ENCODE measurements at places on chromosomes 3 and 15. TPM values are rescaled to one million over a fixed set of nuclear protein-coding genes. Genes with fewer than 3 reads are reported as not detected.

- no peaks in the 10 kb centered on the region for H3K36me3 ChIP-seq
- no peak overlapping the region for H3K4me3 ChIP-seq
- no peak for DNase-seq
Measured at GRCh38 chr3:142586803-142587406, 8.4 kb upstream of the ATR start.

- no peaks in the 10 kb centered on the region for H3K36me3 ChIP-seq
- H3K4me3 ChIP-seq: no peak overlapping the region
- DNase-seq: no peak
- H3K27ac ChIP-seq: no peak overlapping the region
Measured at GRCh38 chr3:73964818-73965217, 340.1 kb upstream of the PDZRN3 start.

DNA sequence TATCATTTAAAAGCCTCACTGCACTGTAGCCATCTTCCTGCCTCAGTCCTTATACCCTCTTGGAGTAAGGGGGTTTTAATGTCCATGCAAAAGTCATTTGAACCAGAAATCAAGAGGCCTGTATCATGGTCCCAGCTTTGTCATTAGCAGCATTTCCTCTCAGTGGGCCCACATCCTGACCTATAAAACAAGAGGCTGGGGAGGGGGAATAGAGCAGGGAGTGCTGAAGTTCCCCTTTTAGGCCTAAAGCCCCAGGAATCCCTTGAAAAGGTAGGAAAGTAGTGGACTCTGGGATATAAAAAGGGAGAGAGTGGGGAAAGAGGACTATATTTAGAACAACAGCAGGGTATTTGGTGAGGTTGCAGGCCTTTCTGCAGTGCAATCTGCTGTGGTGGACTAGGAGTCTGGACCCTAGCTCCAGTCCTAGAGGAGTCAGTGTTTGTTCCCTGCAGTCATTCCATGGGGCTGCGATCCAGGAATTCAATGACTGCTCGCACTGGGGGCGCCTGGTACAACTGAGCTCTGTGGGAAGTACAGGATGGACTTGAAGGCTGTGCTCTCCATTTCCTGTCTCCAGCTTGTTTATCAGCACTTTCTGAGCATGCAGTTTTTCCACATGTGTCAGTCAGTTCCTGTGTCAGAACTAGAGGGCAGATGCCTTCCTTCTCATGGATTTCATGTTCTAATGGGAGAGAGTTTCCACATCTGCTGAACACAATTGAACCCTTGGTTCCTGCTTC, 46.8 kb downstream of the PDHB start:
- peaks cover 5% of the 10 kb centered on the region for H3K4me1 ChIP-seq
- no peak overlapping the region for H3K4me3 ChIP-seq
- H3K27me3 ChIP-seq: no peaks in the 10 kb centered on the region
- DNase-seq: no peak
- peaks cover 7% of the 10 kb centered on the region for H3K36me3 ChIP-seq

- H3K4me3 ChIP-seq: no peak overlapping the region
- H3K36me3 ChIP-seq: no peaks in the 10 kb centered on the region
- no peak for DNase-seq
- no peak overlapping the region for H3K27ac ChIP-seq
Measured at GRCh38 chr15:45884289-45884688, 249.5 kb downstream of the SQOR start.

DNA sequence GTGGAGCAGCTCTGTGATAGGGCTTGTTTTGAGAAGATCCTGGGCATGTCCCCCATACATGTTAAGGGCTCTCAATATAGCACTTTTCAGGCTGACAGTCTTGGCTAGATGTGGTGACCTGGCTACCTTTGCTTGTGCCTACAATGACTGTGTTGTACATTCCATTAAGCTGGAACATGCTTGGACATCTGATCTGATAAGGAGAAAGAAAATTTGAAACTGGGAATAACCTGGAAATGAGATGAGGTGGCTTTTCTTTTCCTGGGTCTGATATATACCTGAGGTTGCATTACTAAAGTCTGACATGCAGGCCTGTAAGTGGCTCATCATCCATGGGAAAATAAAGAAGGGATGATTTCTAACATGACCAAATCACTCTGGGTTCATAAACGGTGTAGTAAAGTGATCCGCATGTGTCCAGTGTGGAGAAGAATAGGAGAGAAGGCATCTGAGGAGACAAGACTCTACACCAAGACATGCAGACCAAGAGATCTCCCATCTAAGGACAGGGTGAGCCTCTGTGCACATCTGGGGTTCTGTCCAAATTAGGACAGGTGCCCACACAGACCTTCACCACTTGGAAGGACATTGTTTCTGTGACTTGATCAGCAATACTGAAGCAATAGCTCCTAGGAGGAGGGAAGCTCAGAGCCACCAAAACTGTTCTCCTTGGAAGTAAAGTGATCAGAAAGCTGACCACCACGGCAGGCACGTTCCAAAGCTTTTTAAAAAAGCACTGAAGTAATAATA, 62.0 kb downstream of the KLHL6 start:
- peaks cover 81% of the 10 kb centered on the region for H3K36me3 ChIP-seq
- H3K4me3 ChIP-seq: no peak overlapping the region

DNA sequence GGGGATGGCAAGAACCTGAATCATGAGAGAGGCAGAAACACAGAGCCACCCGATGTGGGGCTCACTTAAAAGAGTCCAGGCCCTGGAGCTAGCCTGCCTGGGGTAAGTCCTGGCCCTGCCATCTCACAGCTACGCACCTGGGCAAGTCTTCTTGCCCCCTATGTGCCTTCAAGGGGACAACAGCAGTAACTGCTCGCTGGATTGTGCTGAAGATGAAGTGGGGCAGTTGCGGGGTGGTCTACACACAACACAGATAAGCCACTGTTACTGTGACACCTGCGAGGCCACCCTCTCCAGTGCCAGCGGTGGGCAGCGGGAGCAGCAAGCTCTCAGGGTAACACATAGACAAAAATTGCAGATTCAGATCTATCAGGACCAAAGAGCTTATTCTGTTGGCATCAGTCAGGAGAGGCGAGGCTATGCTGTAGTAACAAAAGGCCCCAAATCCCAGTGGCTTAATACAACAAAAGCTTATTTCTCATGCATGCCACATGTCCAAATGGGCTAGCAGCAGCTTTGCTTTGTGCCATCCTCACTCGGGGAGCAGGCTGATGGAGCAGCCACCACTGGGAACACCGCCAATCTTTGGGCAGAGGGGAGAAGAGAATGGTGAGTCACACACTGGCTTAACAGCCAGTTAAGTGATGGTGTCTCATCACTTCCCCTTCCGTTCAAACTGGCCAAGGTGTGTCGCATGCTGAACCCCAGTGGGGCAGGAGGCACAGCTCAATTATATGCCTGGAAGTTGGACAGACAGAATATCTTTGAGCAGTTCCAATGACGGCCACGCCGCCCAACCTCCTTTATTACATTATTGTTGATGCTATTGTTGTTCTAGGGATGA, 78.3 kb downstream of the WNT7A start:
- no peak overlapping the region for H3K4me3 ChIP-seq
- no peak for DNase-seq
- H3K4me1 ChIP-seq: peaks cover 10% of the 10 kb centered on the region
- peaks cover 1% of the 10 kb centered on the region for H3K27me3 ChIP-seq

DNA sequence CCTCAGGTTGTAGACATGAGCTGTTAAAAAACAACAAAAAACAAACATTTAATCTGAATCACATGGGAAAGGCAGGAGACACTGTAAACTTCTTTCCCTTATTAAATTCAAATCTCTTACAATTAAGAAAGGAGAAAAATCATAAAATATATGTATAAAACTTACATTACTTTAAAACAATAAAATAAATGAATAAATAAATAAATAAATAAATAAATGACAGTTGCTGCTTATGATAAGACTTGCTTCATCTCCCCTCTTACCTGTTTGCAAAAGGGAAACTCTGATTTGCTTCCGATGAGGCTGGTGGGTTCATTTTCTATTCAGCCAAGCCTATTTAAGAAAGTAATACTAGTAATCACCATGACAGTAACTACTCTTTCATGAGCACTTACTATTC, 353.4 kb upstream of the TBL1XR1 start:
- no peak for DNase-seq
- H3K4me3 ChIP-seq: peak overlapping the region; percentile 52
- H3K27me3 ChIP-seq: no peaks in the 10 kb centered on the region
- H3K4me1 ChIP-seq: peaks cover 67% of the 10 kb centered on the region
- H3K36me3 ChIP-seq: no peaks in the 10 kb centered on the region

GRCh38 chr3:196837819-196838420, 29.8 kb upstream of the SENP5 start:
- H3K4me1 ChIP-seq: no peaks in the 10 kb centered on the region
- peak overlapping the region; percentile 43 for H3K27ac ChIP-seq
- peak; percentile 42 for DNase-seq

DNA sequence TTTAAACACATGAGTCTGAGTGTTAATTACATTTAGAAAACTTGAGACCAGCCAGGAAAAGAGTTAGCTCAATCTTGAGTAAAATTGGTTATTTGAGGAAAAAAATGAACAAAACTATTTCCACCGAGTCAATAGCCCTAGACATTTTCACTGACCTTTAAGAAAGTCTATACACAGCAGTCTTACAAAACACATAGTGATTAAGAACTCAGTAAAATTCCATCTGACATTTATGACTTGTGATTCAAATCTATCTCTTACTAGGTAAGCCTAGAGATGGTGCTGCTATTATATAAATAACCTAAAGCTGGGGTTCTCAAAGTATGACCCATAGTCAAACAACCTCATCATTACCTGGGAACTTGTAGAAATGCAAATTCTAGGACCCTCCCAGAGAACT, 109.1 kb upstream of the COL8A1 start:
- H3K4me3 ChIP-seq: no peak overlapping the region
- no peak for DNase-seq
- no peak overlapping the region for H3K27ac ChIP-seq
- no peaks in the 10 kb centered on the region for H3K4me1 ChIP-seq
- no peaks in the 10 kb centered on the region for H3K36me3 ChIP-seq

DNA sequence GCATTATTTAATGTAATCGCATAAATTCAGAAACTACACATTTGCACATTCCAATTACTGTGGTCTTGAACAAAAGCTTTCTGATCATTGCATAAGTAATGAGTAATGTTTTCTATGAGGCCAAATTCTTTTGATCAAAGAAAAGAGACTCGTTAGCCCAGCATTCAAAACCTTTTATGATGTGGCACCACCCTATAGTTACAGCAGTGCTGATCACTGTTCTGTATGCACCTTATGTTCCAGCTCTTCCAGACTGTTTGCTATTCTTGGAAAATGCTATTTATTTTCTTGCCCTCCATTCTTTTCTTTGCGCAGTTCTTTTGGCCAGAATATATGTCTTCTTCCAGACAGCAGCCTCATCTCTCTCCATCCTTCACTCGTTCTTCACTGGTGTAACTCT, 42.3 kb downstream of the MAP3K13 start:
- H3K4me1 ChIP-seq: no peaks in the 10 kb centered on the region
- no peaks in the 10 kb centered on the region for H3K36me3 ChIP-seq
- H3K27me3 ChIP-seq: peaks cover 4% of the 10 kb centered on the region
- H3K27ac ChIP-seq: no peak overlapping the region

- DNase-seq: no peak
- H3K27me3 ChIP-seq: peaks cover 52% of the 10 kb centered on the region
- H3K4me3 ChIP-seq: peak within 1 kb of the TSS; percentile 46
- peaks cover 11% of the 10 kb centered on the region for H3K4me1 ChIP-seq
Measured at GRCh38 chr3:12288182-12289129, at the start of gene PPARG. Gene PPARG, plus strand, starts transcription at chr3:12289070. Its CDS starts 90,642 bp downstream, at chr3:12379712.

DNA sequence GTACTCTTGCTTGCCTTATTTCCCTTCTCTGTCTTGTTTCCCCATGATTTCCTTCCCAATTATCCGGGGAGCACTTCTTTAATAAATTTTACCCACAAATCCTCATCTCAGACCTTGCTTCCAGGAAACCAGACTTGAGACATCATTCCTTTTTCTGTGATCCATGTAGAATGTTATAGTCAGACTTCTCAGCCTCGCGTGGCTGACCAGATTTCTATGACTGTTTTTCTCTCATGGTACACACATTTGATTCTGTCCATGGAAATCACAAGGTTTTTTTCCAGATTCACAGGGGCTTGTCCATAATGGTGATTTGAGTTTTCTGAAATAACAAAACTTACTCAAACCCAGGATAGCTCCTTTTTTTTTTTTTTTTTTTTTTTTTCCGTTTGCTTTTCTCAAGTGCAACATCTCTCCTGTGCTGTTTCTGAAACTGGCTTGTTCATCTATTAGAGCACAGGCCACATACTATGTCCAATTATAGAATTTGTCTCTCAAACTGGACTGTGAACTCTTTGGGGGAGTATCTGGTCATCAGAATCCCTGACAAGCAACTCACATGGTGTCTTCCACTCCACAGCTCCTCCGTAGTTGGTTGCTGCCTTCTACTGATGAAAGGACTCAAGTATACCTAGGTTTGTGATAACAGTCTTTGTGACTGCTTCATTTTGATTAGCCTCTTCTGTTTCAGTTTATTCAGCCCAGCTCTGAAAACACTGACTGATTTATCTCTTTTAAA, 50.8 kb downstream of the RBMS3 start:
- no peak overlapping the region for H3K4me3 ChIP-seq
- DNase-seq: no peak
- H3K4me1 ChIP-seq: no peaks in the 10 kb centered on the region

DNA sequence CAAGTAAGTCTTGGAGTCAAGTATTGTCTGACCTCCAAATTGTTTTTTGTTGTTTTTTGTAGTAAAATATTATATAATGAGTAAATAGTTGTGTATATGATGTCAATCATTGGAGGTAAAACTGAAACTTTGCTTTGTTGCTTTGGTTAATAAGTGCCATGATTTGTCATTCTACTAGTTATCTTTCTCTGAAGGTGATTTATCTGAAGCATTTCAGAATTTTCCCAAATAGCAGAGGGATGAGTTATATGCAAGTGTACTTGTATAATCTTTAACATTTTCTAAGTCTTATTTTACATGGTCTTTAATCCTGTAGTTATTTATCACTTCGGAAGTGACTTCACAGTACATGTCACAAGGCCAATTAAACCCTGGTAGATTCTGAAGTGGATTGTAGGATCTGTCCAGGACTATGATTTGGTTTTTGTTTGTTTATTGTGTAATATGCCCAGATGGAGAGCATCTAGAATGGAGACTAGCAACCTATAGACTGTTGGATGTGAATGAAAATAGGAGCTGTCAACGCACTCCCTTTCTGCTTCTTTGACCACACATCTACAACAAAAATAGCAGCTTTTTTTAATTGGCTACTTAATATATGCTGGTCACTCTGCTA, 93.1 kb upstream of the SAMMSON start:
- no peak for DNase-seq
- no peaks in the 10 kb centered on the region for H3K4me1 ChIP-seq

GRCh38 chr3:77380136-77380535, 340.2 kb downstream of the ROBO2 start:
- H3K4me3 ChIP-seq: no peak overlapping the region
- H3K27me3 ChIP-seq: no peaks in the 10 kb centered on the region
- no peaks in the 10 kb centered on the region for H3K36me3 ChIP-seq
- H3K4me1 ChIP-seq: no peaks in the 10 kb centered on the region

CXCR6 gene
- 0.25 TPM for total RNA-seq

FBN1 gene
- total RNA-seq: 0.08 TPM

GOLGA8Q gene
- total RNA-seq: 2.6 TPM

Measured in naive thymus-derived CD8-positive, alpha-beta T cell (primary cell).